Right ventricle myocardium superior (tissue), 1 donor: ENCODE measurements at places on chromosomes 4 and X.

- no peak for DNase-seq
These were observed 322.4 kb downstream of the CCSER1 start for GRCh38 chr4:90449626-90450025.

- no peak for DNase-seq
These were observed 167.4 kb upstream of the LDB2 start for GRCh38 chr4:17065821-17066220.

GRCh38 chr4:80492761-80493160, 157.2 kb downstream of the CFAP299 start:
- DNase-seq = no peak

GRCh38 chrX:151397741-151398070, 700 bp downstream of the VMA21 start:
- DNase-seq = no peak

DNA sequence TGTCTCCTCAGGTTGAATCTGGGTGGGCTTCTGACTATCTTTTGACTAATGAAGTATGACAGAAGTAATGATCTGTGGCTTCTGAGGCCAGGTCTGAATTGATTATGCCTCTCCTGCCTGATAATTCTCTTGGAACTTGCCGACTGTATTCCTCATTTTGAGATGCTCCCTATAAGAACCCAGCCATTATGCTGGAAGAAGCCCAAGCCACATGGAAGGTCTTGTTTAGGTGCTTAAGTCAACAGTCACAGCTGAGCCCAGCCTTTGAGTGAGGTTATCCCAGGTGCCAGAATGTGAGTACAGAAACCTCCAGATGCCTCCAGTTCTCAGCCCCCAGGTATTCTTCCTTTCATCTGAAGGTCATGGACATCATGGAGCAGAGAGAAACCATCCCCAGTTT, 456.6 kb downstream of the IL15 start:
- no peak for DNase-seq

- no peak for DNase-seq
These were observed 14.2 kb downstream of the FTHL17 start for GRCh38 chrX:31057691-31058090.

DNA sequence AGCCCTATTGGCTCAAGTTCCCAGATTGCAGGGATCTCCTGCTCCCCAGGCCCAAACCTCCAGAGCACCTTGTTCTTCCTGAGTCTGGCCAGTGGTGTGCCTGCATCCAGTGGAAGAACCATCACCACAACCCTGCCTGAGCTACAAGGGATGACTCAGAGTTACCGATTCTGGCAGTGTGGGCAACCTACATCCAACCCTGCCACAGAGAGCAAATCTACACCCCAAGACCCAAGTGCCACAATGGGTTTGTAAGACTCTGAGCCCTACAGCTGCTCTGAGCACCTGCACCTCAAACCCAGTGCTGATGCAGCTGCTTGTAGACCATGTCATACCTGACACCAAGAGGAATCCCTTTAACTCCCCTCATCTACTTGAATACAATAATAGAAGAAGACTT, 110.0 kb downstream of the SOWAHB start:
- no peak for DNase-seq

DNA sequence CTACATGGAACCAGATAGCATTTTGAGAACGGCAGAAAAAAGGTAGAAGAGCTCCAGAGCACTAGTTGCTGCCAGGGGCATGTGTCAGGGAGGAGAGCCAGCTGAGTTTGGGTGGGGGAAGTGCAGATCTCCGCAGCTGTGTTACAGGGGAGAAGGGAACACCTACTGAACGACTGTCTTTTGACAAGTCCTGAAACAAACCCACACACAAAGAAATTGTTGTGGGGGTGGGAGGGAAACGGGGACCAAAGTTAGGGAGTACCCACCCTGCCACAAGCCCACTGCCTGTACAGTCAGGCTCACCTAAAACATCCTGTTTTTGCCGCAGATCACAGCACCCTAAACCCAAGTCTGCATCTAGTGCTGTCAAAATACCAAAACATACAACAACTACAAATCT, 55.5 kb downstream of the LEF1 start:
- DNase-seq = no peak

DNA sequence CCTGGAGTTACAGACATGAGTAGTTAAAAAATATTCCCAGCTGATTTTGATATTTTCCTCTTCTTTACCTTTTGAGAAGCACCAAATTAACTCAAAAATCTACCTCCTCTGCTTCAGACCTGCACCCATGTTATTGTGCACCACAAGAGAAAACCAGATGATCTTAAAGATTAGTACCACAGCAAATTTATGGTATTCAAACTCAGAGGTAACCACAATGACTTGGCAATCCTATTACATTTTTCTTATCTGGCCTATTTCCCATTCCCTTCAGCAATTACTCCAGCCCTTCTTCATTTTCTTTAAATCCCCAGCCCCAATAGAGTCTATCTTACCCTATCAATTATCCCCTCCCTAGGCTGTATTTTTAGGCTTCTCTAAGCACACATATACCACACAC, 535.1 kb downstream of the FAT4 start:
- no peak for DNase-seq
